Activated CD8-positive, alpha-beta memory T cell treated with anti-CD3 and anti-CD28 coated beads, Interleukin-2, amount 10 ng/mL, durations not matched to agents 7 days and 5 days (primary cell): ENCODE measurements at places on chromosomes 4 and X.

DNA sequence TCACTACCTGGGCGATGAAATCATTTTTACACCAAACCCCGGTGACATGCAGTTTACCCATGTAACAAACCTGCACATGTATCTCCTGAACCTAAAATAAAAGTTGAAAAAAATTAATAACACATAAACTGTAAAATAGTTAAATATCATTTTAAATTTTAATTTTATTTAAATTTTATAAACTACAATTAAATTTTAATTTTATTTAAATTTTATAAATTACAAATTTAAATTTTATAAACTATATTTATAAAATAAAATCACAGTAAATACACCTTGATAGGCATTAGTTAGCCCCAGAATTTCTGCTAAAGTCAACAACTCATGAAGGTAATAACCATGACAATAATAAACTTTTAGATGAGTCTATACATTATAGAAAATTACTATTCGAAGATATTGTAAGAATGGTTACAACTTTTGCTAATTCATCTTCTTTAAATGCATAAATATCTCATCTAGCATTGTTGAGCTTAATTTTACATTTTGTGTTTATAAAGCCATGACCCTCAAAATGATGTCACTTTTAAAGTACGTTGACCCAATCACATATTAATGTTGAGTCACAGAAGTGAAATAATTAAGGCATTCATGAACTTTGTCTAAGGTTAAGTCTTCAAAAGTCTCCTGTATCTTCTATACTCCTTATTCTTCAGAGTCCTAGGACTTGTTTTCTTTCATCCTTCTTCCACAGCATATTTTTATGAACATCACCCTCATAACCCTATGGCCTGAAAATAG, 755.8 kb upstream of the LCORL start:
- DNase-seq: no peak

- no peak for DNase-seq
These were observed 62.5 kb downstream of the WFS1 start for GRCh38 chr4:6332042-6332668.

DNA sequence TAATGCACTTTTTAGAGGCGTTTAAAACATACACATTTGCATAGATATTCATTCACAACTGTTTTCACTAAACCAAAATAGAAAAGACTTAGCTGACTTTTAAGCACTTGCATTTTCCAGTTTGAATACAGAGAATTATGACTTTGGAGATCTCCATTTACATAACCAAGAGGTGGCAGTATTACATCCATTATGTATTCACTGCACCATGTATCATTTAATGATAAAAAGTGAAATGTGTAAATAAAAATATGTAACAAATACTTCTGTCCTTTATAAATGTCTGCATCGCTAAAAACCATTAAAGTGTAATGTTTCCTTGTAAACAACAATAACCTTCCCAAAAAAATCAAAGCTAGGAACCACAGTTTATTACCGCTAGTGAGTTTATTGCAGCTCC, 413.2 kb downstream of the FGF13 start:
- no peak for DNase-seq

DNA sequence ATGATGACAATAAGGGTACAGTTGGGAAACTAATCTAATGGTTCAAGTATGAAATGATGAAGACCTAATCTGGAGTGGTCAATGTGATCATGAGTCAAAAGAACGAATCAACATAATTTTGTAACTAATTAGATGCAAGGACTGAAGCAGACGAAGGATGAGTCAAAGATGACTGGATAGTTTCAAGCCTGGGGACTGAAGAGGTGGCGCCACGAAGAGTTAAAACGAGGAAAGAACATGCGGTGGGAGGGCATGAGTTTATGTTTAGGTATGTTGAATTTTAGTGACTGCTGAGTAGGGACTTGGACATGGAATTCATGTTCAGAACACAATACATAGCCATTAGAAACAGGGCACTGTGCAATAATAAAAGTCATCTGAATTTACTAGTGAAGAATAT, 221.5 kb upstream of the FAM241A start:
- no peak for DNase-seq

GRCh38 chr4:53240573-53240972, 125.3 kb downstream of the SCFD2 start:
- no peak for DNase-seq

- DNase-seq: no peak
These were observed 80.1 kb downstream of the ANAPC4 start for GRCh38 chr4:25457053-25457715.

DNA sequence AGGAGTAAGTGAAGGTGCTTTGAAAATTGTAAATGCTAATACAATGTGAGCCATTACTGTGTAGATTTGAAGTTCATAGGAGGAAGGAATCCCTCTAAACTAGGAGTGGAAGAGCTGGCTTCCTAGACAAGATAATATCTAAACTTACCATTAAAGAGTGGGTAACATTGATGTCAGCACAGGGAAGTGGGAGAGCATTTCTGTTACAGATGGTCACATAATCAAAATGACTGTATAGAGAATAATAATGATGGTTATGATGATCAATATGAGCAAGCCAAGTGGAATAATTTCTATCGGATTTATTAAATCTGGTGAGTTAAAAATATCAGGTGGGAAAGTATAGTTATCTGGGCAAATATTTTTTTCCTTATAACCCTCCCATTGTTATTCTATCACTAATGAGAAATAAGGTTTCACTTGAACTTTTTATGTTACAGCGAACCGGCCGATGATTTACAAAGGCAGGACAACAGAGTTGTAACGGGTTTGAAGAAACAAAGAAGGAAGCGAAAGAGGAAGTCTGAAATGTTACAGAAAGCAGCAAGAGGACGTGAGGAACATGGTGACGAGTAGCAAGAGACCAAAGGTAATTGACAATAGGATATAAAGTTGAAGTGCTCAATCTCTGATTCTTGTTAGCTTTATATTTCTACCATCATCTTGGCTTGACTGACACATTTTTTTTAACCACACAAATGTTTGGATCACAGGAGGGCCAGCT, 43.5 kb downstream of the FMR1NB start:
- no peak for DNase-seq

DNA sequence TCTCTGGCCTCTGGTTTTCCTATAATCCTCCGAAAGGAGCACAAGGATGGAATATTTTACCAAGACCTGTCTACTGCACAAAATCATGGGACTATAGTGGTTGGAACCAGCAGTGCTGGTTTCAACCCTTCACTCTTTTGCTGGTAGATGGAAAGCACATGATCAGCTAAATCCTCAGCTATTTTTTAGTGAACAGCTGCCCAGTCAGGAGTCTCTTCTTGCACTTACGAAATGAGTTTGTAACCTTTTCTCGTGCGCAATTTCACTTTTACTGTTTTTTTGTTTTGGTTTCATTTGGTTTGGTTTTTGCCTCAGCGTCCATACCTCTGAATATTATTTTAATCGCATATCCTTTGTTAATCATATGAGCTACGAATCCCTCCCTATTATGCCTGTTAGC, 418.5 kb upstream of the CPEB2 start:
- no peak for DNase-seq

DNA sequence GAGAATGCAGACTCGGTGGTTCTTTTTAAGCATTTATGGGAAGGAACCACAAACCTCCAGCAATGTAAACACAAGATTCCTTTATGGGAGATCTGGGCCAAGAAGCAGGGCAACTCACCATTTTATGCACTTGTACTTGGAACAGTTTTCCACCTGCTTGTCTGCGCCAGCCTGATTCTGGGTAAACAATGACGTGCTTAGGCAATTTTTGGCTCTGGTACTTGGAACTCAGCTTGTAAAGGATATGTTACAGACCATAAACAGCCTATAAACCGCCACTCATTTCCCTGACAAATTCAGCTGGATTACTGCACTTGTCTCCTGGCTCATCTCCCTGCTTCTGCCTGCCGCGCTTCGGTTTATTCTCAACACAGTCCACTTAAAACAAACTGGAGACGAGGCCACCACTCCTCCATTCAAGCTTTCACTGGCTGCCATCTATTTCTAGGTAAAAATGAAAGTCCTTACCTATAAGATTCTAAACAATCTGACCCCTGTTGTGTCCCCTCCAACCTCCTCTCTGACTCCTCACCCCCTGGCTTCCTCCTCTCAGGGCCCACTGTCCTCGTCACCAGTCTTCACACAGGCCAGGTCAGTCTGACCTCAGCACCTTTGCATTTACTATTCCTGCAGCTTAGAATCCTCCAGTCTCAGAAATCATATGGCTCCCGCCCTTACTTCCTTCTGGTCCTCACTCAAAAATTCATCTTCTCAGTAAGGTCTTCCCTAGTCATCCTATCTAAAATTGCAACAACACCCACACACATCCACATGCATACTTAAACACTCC, 205.9 kb upstream of the GALNT7 start:
- DNase-seq: no peak

DNA sequence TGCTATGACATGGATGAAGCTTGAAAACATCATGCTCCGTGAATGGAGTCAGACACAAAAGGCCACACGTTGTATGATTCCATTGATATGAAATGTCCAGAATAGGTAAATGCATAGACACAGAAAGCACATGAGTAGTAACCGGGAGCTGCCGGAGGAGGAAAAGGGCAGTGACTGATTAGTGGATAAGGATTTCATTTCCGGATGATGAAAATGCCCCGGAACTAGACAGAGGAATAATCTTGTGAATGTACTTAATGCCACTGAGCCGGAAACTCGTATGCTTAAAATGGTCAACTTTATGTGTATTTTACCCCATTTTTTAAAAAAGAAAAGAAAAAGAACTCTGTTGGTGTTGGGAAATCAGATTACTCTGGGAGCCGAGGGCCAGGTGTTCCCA, 112.7 kb upstream of the FAM9B start:
- DNase-seq: no peak

DNA sequence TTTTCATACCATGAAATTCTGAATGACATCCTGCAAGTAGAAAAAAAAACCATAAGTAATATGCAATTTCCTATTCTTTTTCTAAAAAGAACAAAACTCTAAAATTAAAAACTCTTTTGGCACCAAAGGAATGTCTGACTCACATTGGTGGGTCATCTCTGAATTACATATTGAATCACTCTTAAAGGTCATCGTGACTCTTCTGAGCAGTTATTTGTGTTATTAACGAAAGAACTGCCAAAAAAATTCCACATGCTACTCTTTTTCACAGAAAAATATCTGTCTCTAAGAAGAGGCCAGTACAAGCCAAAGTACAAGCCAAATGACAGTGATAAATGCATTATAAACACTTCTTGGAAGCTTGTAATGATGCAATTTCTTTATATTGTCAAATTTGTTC, 282.2 kb downstream of the GUCY2F start:
- DNase-seq: no peak

DNA sequence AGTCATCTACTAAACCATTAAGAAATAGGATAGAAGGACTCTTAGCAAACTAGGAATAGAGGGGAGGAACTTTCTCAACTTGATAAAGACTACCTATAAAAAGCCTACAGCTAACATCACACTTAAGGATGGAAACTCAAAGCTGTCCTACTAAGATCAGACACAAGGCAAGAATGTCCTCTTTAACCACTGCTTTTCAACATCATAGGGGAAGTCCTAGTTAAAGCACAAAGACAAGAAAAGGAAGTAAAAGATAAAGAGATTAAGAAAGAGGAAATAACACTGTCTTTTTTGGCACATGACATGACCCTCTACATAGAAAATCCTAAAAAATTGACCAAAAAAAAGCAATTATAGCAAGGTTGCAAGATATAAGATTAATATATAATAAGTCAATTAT, 136.6 kb downstream of the FBXW7 start:
- DNase-seq: no peak

DNA sequence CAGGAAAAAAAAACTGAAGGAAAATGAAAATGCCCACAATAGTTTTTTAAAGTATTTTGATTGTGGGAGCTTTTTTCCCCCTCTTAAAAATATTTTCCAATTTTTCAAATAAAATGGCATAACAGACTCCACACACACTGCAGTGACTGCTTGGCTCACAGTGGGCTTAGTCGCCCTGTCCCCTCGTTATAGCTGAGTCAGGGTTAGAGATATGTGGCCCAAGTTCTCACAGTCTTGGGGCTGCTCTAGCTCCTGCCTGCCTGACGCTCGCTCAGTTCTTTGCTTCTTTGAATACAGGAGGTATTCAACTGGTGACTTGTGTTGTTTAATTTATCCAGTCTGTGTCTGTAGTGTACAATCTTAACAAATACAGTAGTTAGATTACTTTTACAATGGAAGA, 47.7 kb downstream of the BEND2 start:
- no peak for DNase-seq

DNA sequence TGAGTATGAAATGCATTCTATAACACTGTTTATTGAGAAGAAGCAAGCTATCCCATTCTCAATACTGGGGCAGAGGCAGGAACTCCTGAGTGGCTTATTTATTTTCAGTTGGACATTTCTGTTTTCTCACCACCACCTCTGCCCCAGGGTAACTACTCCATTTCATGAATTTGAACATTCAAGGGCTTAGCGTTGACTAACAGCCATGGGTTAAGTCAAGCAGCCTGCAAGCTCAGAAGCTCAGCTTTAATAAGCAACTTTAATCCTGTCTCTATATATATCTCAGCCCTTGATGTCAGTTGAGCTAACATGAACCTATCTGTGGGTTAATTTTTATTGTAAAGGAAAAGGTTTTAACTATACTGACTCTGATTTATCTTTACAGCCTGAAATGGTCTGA, 93.8 kb downstream of the MBNL3 start:
- DNase-seq: no peak

DNA sequence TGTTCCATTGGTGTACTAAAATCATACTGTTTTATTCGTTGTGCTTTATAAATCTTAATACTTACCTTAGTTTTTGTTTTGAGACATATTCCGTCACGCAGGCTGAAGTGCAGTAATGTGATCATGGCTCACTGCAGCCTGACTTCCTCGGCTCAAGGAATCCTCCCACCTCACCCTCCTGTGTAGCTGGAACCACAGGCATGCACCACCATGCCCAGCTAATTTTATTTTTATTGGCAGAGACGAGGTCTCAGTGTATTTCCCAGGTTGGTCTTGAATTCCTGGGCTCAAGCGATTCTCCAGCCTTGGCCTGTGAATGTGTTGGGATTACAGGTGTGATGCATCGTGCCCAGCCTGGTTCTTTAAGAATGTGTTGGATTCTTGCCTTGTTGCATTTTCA, 24.4 kb upstream of the DCK start:
- DNase-seq: no peak

DNA sequence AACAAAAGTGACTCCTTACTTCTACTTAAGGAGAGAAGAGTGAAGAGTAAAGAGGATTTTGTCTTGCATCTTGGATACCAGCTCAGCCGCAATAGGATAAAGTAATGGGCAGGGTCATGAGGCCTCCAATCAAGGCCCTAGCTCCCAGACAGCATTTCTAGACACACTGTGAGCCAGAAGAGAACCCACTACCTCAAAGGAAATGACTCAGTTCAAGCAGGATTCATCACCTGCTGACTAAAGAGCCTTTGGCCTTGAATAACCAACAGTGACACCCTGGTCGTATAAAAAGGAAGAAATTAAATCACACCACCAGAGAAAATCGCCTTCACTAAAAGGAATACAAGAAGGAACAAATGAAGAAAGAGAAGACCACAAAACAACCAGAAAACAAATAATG, 416.1 kb downstream of the PCDH18 start:
- DNase-seq: no peak

DNA sequence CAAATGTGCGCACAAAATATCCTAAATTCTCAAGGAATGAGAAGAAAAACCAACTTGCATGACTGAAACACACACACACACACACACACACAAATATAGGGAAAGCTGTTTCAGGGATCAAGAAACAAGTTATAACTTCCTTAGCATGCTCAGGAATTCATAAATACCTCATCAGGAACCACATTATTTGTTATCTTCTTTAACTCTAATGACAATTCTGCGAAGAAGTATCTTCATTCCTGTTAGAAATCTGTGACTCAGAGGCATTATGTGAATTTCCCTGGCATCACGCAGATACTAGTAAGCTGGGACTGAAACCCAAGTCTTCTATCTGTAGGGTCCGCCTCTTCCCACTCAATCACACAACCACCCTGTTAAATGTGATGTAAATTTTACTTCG, 30.3 kb downstream of the TMPRSS11A start:
- no peak for DNase-seq
